ENCODE measurements at places on chromosomes 12 and 14.

GRCh38 chr12:31591380-31591901 lies 505 bp upstream of the DENND5B start:
- DNase-seq: peak; percentile 23

DNA sequence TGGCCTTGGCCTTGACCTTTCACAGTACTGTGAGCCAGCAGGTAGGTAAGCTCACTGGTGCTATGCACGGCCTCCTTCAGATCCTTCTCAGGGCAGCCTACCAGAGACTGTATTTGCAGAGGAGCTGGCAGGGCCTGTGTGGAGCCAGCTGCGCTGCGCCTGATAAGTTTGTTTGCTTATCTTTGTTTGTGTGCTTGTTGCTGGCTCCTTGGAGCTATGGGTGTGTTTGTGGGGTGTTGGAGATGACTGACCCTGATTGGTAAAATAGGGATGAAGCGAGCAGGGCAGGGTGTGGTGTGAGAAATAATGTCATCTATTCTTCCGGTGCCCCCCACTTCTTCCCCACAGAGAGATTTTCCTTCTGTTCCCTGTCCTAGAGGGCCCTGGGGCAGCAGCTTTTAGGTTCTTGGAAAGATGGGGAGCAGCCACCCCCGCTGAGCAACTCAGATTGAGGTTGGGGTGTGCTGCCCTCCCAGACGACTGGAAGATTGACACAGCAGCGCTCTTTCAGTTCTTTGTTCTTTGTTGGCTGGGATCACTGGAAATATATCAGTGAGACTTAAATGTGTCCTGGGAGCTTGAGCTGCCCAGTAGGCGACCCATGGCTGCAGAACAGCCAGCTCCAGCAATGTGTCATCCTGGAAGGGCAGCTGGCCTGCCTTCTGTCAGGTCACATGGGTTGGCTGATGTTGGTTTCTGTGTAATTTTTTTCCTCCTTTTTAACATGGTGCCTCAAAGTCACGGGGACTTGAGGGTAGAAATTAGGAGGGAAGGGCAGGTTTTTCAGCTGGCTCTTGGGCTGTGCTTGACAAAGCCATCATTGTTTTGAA lies 19.6 kb downstream of the MLXIP start:
- peak; percentile 62 for DNase-seq

- DNase-seq: peak; percentile 77
These were observed 23.3 kb upstream of the CCER1 start for GRCh38 chr12:90978117-90978770.

- DNase-seq: no peak
These were observed 43.0 kb upstream of the SYCP3 start for GRCh38 chr12:101782273-101782731.

DNA sequence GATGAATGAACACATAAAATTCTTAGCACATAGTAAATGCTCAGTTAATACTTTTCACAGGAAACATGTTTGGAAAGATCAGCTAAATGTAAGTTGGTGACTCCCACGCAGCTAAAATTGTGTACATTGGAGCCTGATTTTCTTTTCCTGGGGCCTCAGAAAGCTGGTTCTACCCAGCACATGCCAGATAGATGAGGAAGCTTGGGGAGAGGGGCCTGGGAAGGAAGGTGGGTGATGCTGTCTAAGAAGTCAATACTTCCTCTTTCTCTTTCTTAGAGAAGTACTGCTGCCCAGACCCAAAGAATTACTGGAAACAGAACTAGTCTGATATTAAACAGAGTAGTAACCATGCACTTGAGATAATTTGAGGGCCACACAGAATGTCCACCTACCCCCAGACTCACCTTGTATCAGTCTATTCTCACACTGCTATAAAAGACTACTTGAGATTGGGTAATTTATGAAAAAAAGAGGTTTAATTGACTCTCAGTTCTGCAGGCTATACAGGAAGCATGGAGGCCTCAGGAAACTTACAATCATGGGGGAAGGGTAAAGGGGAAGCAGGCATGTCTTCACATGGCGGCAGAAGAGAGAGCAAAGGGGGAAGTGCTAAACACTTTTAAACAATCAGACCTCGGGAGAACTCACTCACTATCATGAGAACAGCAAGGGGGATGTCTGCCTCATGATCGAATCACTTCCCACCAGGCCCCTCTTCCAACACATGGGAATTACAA lies 123.3 kb upstream of the MED13L start:
- no peak for DNase-seq

DNA sequence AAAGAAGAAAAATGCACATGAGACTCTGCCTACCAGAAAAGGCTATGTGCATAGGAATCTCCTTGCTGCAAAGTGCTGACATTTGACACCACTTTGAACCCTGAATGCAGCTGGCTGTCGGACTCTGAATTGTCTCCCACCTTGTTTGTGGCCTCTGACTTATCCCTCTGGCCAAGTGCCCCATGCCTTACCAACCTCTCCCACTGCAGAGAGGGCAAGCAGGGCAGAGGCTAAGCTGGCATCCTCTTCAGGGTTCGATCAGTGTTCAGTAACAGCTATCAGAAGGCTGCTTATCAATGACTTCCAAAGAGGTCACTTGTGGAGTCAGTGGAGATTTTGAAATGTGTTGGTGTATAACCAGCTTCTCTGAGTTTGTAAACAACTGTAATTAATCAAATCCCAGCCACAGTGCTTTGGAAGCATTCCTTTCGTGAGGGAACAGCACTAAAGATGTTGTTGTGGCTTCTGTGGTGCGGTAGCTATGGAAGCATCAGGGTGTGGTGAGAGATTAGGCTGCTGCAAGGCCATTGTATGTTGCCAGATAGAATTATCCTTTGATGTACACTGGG lies 22.6 kb upstream of the BMP4 start:
- DNase-seq: peak; percentile 41

DNA sequence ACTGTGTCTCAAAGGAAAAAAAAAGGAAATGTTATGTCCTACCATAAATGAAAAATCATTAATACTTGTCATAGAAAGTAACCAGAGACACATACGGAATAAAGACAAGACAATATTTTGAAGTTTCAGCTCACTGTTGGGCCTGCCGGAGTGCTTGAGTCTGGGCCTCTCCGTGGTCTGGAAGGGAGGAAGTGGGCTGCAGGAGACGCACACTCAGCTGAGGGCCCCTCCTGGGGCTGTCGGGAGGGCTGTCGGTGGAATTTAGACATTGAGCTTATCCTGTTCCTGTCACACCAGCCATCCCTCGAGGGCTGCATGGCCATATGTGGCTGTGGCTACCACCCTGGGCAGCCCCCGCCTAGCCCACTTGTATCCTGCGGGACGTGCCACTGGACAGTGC lies 80.6 kb downstream of the DDX51 start:
- DNase-seq: no peak

DNA sequence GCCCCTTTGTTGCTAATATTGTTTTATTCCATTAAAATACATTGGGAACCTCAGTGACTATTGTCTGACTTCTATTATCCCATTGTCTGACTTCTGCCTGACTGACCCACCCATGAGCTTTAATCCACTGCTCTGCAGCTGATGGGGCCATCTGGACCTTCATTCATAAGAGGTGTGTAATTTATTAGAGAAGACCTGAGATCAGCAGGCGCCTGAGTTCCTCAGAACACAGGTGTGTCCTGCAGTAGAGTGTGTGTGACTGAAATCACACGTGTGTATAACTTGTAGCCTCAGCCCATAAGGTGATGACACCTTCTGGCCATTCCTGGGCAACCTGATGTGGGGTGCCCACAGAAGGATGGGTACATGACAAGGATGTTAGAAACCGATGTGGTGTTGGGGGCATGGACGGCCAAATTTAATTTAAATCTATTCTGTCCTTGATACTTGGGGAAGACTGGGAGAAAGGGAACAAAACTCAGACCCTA lies 821.0 kb downstream of the TMEM121 start:
- DNase-seq: no peak

DNA sequence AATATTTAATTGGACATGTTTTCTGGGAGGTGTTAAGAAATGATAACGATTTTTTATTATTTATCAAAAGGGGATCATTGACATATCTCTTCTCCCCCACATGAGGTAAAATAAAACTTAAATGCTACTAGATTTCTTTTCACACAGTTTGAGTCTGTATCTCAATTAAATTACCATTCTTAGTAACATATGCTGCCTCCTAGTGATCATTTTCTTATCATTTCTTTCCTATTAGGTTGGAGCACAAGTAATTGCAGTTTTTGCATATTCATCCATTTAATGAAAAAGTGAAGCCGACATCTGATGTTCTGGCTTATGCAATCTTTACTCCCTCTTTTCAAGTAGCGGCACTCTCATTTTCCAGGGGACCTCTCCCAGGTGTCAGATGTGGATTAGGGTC lies 24.9 kb downstream of the PUS7L start:
- no peak for DNase-seq

DNA sequence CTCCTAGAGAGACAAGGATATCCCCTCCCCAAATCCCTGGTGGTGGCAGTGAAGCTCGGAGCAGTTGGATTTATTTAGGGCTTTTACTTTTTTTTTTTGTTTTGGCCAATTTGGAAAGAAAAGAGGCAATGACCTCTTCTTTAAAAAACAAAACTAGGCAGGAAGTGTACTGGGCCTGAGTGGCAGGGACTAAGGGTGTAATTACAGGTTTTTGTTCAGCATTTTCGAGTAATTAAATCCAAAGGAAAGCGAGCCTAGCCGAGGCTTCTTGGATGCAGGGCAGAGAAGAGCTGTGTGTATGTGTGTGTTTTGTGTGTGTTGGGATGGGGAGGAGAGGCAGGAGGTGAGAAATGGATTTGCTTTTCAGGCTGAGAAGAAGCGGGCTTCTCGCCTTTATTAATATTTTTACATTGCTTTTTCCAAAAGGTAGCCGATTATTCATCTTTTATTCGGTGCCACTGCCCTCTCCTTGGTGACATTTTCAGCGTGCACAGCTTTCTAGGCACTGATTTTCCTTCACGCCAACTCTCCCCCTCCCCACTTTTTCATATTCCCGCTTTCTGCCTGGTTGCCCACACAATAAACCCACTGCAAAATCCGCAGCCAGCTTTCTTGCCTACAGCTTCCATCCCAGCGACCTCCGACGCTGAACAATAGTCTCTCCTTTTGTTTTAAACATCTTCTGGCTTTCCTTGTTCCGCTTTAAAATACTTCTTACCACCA lies 8.9 kb upstream of the IRF2BPL start:
- DNase-seq: no peak

DNA sequence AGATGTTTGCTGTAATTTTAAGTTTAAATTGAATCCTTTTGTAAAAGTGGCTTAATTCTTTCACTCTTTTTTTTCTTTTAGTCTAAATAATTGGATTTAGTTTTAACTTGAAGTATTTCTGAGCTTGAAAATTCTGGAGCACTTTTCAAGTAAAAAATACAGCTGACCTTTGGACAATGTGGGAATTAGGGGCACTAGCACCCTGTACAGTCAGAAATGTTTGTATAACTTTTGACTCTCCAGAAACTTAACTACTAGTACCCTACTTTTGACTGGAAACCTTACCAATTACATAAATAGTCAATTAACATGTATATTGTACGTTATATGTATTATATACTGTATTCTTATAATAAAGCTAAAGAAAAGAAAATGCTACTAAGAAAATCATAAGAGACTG lies 7.8 kb downstream of the KTN1 start:
- no peak for DNase-seq

DNA sequence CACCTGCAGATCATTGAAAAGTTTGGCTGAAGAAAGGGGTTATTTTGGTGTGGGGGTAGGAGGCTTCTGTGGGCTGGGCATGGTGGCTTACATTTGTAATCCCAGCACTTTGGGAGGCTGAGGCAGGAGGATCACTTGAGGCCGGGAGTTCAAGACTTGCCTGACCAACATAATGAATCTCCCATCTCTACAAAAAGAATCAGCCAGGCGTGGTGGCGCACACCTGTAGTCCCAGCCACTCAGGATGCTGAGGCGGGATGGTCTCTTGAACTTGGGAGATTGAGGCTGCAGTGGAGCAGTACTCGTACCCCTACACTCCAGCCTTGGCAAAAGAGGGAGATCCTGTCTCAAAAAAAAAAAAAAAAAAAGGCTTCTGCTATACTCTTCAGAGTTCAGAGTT lies 7.0 kb downstream of the DDIT3 start:
- DNase-seq: no peak

DNA sequence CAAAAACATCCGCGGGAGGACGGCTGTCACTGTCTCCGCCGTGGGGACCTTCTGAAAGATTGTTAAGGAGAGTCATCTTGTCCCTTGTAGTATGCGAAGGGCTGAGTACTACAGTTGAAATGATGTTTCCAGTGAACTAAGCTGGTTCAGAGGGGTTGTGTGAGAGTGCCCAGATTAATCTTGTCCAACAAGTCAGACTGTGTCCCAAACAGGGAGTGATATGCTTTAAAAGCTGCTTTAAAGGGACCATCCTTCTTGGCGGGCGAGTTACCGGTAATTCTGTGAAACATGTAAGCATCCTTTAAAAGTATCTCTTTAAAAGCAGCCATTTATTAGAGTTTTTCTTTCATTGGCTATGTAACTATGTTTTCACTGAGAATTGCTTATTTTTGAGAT lies 1.1 kb downstream of the WDR20 start:
- no peak for DNase-seq

- DNase-seq: no peak
These were observed 63.4 kb upstream of the KITLG start for GRCh38 chr12:88643685-88644084.

GRCh38 chr12:86052921-86053320 lies 178.8 kb downstream of the NTS start:
- DNase-seq: peak; percentile 63

- peak; percentile 65 for DNase-seq
These were observed 214.9 kb downstream of the ADAMTS20 start for GRCh38 chr12:43336962-43337555.

DNA sequence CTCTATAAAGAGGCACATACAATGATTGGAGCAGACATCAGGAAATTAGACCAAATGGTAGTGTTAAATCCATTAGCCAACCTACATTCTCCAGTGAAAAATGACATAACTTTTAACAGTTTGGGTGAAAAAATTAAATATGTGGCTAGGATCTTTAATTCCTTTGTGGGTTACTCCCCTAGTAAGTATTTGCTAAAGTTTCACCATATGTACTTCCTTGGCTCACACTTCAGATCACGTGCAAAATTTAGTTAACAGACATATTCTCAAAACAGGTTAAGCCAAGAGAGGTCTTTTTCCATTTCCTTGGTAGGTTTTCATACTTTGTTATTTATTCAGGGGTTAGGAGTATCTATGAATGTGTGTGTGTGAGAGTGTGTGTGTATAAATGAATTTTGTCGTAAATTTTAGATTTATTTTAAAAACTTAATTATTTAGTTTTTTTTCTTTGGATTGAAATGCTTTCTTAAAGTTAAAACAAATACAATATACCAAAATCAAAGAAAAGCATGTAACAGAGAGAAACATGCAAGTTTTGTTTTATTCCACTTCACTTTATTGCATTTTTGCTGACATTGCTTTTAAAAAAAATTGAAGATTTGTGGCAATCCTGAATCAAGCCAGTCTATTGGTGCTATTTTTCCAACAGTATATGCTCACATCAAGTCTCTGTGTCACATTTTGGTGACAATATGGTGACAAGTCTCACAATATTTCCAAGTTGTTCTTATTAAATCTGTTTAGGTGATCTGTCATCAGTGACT lies 258.7 kb downstream of the FLRT2 start:
- no peak for DNase-seq

DNA sequence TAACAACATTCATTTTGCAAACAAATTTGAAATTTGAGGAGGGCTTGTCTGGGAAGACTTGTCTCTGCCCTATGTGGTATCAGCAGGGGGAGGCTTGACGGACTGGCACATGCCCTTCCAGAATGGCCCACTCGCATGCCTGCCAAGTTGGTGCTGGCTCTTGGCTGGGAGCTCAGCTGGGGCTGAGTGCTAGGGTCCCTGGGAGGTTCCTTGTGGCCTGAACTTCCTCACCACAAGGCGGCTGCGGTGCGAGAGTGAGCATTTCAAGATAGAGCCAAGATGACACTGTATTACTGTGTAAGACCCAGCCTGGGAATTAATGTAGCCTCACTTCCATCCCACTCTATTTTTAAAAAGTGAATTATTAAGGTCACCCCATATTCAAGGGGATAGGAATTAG lies 271.6 kb upstream of the PLEKHG7 start:
- DNase-seq: no peak

Data from renal cortical epithelial cell (primary cell).